ENCODE measurements at places on chromosomes 3 and 15.

DNA sequence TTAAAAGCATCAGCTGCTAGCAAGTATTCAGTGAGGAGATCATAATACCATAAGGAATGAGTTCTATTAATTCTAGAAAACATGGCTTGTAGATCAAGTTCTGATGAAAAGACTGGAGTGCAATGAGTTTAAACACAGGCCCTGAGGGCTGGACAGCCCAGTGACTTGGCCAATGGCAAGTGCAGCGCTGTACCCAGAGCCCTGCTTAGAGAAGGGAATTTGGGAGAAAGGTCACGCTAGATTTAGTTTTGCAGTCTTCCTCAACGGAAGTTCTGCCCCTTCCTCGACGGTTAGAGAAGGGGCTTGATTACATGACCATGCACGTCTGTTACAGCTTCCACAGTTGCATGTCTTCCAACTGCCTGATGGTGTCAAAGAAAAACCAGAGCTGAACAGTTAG lies 4.0 kb downstream of the TMEM212 start:
- no peak for DNase-seq

- DNase-seq, result peak; percentile 53
These were observed 178.0 kb downstream of the FMN1 start for GRCh38 chr15:33016405-33017024.

- DNase-seq, result no peak
These were observed 119.5 kb downstream of the CCNL1 start for GRCh38 chr3:157040456-157040855.

GRCh38 chr3:37498126-37499039 lies 324.0 kb upstream of the LRRFIP2 start:
- no peak for DNase-seq

DNA sequence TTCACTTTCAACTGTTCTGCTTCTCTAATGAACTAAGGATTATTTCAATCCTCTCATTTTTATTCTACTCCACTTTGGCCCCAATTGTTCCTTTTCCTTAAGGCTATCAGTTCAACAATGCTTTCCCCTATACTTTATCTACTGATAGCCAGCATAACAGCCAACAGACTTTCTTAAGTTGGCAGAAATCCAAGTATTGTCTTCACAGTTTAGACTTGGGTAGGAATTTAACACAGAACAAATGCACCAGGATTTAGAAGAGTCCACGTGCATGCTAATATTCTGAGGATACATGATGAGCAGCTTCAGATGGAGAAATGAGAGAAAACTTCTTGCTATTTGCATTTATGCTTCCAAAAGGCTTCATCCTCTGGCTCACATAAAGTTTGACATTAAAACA lies 54.8 kb downstream of the FBN1 start:
- no peak for DNase-seq

DNA sequence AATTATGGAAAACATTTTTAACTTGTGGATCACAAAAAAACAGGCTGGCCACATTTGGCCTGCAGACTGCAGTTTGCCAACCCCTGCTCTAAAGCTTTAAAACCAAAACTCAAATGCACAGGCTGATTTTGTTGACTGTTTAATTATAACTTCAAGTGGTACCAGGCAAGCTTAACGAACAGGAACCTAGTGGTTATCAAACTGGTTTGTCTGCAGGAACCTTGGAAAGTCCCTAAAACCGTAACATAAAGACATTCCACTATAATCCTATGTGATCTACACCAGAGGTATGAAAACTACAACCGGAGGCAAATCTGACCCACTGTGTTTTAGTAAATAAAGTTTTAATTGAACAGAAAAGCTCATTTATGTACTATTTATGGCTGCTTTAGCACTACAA lies 52.4 kb downstream of the TBL1XR1 start:
- DNase-seq, result no peak

DNA sequence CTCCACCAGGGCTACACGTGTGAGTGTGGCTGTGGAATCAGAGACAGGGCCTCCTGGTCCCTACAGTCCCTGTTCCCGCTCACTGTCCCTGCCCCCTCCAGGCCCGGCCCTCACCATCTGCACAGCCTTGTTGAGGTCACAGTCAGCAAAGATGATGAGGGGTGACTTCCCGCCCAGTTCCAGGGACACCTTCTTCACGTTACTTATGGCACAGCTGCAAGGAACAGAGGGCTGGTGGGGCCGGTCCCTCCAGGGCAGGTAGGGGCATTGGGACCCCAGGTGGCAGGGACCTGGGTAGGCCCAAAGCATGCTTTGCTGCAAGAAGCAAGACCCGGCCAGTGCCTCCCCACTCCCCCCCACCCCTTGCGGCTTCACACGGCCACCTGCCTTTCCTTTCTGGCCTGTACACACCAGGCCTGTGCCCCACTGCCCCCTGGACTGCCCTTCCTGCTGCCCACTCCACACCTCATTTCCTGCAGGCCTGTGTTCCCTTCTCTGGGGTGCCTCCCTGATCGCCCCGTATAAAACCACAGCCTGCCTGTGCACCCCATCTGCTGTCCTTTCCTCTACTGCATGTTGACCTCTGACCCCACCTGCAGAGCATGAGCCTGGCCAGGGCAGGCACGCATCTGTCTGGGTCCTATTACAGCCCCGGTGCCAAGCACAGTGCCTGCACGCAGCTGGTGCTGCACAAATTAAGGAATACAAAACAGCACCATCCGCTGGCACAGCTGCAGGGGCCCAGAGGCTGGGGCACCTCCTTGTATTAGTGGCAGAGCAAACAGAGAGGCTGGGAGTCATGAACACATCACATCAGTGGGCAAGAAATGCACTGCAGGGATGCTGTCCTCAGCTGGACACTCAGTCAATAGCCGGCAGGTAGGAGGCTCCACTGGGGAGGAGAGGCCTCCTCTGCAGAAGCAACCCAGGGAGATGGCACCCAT lies 30.8 kb upstream of the SLC41A3 start:
- no peak for DNase-seq

Data from activated T-cell treated with anti-CD3 and anti-CD28 coated beads, Interleukin-2, amount 50 U/mL, for 48 hours (primary cell).